CD4-positive, alpha-beta T cell treated with Interleukin-21 for 1 hour (primary cell): ENCODE measurements at places on chromosomes 1 and 21.

DNA sequence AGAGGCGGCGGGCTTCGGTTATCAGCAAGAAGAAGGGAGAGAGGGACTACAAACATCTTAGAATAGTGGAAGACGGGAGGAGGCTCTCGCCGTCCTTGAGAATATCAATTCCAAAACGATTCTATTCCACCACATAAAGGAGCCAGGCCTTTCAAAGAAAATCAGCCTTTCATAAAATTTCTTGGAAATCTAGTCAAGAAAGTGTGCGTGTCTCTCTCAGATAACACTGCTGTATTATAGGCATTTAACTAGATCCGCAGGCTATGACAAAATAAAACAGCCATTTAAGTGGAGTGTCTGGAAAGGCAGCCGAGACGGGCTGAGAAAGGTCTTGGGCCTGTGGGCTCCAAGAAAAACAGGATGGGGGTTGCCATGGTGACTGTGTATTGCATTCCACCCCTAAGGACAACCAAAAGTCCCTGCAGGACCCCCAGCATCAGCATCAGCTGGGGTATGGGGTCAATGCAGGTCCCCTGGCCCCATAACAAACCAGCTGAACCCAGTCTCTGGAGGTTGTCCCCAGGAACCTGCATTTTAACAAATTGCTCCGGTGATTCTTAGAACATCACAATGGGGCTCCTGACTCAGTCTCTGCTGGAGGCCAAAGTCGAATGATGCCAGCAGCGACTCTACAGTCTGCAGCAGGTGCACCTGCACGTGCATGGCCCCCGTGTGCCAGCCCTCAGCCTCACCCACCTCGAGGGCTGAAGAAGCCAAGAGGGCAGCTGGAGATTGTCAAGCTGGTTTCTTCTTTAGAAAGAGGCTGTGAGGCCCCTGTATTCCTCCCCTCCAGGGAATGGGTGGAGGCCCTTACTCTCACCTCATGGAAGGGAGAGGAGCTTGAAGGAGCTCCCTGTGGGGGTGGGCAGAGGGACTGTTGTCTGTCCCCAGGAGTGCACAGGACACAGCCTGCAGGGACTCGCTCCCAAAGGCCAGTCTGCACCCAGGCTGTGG, 287.4 kb downstream of the NPHP4 start:
- no peak for DNase-seq

DNA sequence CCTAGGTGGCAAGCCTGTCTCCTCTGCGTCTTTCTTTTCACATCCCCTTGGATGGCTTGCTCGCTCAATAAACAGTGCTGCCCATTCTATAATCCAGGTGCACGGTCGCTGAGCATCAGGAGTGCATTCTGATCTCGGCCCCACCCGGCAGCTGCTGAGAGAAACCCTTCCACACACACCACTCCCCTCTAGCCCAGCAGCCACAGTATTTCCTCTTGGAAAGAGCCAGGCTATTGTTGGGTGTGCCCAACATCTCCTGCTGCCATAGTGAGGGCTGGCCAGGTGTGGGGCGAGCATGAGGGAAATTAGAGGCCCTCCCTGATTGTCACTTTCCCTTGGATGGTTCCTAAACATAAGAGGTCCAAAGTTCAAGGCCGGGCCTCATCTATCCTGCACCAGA, 24.7 kb downstream of the GPA33 start:
- no peak for DNase-seq

GRCh38 chr1:46801323-46802055, 2.6 kb downstream of the CYP4B1 start:
- no peak for DNase-seq

DNA sequence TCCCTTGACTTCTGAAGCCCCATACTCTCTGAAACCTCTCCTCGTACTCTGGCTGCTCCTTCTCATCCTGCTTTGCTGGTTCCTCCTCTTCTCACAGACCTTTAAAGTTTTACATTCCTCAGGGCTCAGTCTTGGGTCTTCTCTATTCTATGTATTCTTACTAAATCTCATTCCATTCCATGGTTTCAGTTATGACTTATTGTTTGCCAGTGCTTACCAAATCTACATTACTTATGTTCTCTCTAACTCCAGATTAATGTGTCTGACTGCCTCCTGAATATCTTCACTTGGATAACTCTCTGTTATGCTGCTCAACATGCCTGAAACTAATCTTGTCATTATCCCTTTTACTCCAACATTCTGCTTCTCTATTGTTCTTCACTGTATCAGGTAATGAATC, 5.4 kb upstream of the SLC35D1 start:
- DNase-seq, result no peak

- DNase-seq, result no peak
Measured at GRCh38 chr1:202291961-202292712, 49.6 kb downstream of the UBE2T start.

DNA sequence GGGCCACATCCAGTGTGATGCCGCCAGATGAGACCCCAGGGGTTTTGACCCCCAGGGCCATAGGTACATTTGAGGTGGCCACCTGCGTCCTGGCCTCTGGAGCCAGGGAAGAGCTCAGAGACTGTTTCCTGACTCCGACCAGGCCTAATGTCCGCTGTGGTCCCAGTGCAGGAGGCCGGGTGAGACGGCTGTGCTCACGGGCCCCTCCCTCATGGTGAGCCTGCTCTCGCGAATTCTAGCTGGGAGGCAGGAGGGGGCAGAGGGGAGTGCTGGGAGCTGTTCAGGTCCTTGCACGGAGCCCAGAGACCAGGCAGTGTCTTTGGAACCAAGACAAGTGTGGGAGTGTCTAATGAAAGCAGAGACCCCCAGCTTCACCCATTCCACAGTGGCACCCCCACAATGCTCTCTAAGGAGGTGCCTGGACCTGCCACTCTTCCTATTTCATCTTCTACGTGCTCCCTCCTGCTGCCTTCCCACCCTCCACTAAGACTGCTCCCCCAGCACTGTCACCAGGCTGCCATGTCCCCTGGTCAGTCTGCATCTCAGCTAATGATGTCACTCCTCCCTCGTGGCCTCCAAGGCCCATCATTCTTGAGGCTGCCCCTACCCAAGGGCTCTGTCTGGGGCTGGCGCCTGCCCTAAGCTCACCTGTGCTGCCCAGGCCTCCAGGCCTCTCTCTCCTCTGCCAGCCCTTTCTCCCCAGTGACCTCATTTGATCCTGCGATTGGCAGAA, 256.3 kb upstream of the C1orf174 start:
- no peak for DNase-seq

DNA sequence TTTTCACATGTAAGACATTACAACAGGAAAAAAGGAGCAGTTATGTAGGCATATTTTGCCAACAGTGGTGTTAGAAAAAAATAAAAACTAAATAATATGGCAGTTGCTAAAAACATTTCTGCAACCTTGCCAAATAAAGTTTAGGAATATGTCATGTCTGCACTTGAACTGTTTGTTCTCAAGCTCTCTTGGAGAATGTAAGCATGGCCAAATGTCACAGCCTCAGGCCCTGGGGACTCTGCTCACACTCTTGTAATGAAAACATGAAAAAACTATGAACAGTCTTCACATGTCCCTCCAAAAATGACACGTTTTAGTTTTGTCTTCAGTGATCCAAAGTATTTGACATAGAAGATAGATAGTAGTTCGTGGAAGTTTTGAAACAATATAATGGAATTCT, 753.3 kb downstream of the LTN1 start:
- no peak for DNase-seq

- no peak for DNase-seq
Measured at GRCh38 chr1:41696381-41696780, 211.9 kb upstream of the EDN2 start.

GRCh38 chr1:40360631-40361030, 12.9 kb upstream of the SMAP2 start:
- no peak for DNase-seq

DNA sequence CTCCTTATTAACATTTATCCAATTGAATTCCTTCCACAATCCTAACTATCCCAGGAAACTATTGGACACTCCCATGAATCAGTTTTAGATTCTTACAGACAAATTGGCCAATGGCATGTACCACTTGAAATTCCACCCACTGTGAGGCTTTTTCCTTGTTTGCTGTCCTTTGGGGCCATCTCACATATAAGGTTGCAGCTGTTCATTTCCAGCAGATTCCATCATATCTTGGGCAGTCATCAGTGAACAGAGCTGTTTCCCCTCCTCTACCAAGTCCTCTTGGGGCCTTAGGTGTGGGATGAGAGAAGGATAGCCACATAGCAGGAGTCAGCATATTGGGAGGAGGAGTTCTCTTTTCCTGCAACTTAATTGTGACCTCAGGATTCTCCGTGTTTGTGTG, 109.1 kb downstream of the HHAT start:
- no peak for DNase-seq

GRCh38 chr1:110722807-110723206, 48.1 kb upstream of the KCNA3 start:
- DNase-seq, result no peak

GRCh38 chr1:5647234-5647633, 345.0 kb downstream of the NPHP4 start:
- no peak for DNase-seq

DNA sequence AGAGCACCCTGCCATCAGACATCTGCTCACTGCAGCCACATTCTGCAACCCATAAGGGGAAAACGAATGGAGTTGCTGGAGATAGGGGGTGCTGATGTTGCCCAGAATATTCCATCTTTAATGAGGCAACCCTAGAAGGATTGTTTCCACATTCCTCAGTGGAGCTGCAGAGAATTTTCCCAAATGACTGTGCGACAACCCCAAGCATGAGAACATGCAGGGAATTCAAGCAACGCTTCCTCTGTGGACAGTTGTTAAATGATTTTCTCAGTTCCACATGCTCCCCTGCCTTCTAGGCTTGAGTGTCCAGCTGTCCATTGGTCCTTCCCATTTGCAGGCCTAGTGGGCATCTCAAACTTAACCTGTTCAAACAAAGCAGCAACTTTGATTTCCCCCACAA, 20.5 kb upstream of the UBL4B start:
- DNase-seq, result no peak

GRCh38 chr1:81936853-81937252, 136.1 kb downstream of the ADGRL2 start:
- DNase-seq, result no peak

- no peak for DNase-seq
Measured at GRCh38 chr1:231383159-231383860, 38.8 kb downstream of the EGLN1 start.

DNA sequence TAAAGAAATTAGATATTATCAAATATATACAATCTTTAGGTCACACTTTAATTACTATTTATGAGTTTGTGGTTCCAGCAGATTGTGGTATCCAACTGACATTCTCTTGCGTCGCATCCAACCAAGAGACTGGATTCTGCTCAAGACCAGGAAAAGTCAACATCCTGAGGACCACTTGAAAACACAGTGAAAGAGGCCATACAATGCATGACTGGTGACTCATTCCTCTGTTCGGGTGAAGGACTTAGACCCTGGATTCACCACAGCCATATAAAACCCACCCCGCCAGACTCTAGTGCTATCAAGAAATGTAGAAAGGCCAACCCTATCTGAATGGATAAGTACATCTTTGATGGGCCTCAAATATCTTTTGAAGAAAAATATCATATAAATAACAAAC, 14.5 kb upstream of the CFHR4 start:
- DNase-seq, result no peak

- no peak for DNase-seq
Measured at GRCh38 chr1:177561436-177561835, 390.7 kb downstream of the BRINP2 start.

- DNase-seq, result peak; percentile 57
Measured at GRCh38 chr1:145960468-145961108, 2.8 kb upstream of the LIX1L start.

DNA sequence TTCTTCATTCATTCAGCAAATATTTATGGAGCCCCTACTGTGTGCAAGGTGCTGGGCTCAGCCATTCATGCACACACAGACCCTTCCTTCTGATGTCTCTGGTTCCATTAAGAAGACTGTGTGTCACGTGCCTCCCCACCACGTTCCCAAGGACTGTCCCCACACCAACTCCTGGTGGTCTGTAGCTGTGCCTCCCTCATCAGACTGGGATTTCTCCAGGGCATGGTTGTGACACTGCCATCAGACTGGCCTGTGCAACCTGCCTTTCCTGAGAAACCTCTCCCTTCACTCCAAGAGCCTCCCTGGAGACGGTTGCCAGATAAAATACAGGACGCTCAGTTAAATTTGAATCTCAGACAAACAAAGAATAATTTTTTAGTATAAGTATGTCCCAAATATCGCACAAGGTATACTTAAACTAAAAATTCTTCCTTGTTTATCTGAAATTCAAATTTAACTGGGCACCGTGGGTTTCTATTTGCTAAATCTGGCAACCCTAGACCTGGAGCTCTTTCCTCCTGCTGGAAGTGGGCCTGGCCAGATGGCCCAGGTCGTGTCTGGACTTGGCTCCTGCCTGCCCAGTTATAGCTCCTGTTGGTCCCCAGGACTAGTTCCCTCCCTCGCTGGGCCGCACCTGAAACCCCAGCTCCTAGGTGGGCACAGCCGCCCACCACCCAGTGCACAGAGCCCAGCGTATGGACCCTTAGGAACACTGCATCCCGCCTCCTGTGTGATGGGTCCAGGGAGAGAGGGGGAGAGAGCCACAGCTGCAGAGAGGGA, 76.9 kb downstream of the RAP1GAP start:
- DNase-seq, result no peak

DNA sequence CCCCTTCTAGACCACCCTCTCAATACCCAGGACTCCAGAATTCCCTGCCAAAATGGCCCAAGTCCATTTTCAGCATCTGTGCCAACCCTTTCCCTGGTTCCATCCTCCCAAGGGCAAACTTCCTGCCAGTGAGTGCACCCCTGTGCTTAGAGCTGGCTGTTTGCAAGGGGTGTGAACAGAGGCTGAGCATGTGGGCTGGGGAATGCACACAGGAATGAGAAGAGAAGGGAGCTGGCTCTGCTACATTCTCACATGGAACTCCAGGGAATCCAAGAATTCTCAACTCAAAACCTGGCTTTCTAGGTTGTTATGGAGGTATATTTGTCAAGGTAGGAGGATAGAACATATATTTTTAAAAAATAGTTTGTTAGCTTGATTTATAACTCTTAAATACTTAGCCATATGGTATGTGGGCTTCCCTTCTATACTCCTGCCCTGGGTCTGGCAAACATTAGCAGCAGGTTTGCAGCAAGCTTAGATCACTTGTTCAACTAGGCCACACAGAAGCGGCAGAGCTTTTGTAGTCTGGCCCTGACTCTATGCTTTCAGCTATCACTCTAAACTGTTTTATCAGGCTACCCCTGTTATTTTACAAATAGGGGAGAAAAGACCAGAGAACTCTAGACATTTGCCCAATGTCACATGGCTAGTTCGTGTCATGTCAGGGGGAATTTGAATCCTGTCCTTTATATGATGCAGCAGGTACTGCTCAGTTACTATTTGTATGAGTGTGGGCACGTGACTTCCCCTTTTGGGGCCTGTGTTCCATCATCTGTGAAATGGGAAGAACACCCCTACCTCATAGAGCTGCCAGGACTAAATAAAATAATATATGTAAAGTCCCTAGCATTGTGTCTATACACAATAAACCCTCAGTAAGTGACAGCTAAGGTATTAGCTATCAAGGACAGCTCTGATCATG, 8.1 kb upstream of the STMN1 start:
- DNase-seq, result no peak

GRCh38 chr1:50659107-50659662, 235.9 kb upstream of the DMRTA2 start:
- no peak for DNase-seq

- no peak for DNase-seq
Measured at GRCh38 chr1:230216896-230217295, 149.9 kb downstream of the GALNT2 start.
